ENCODE measurements at places on chromosomes 13 and 19.

DNA sequence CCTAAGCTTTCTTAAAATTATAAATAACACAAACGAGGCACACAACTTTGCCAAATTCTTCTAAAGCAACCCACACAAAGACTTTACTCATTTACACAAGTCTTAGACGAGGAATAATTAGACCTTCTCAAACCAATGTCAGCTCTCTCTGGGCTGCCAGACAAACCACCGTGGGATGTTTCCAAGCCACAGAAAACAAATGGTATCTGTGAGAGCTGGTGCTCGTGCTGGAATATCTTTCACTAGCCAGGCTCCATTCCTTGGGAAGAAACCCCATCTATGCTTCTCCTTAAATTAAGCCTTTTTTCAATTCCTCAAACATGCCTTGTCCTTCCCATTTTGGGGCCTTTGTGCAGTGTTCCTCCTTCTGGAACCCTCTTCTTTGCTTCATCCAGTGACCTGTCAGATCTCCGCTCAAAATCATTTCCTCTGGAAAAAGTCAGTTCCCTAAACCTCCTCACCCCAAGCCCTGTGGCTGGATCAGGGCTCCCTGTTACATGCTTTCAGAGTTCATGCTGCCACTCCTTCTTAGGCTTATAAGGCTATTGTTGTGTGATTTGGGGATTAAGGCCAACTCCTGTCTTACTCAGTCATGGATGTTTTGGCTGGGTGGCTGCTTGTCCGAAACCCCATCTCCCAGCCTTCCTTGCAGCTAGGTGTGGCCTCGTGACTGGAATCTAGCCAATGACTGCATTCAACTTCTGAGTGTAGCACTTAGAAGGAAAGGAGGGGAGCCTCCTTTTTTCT, 64.2 kb upstream of the GTF2F2 start:
- no peak for DNase-seq

- DNase-seq, result no peak
These were observed 76.0 kb downstream of the RASA3 start for GRCh38 chr13:114056205-114057013.

DNA sequence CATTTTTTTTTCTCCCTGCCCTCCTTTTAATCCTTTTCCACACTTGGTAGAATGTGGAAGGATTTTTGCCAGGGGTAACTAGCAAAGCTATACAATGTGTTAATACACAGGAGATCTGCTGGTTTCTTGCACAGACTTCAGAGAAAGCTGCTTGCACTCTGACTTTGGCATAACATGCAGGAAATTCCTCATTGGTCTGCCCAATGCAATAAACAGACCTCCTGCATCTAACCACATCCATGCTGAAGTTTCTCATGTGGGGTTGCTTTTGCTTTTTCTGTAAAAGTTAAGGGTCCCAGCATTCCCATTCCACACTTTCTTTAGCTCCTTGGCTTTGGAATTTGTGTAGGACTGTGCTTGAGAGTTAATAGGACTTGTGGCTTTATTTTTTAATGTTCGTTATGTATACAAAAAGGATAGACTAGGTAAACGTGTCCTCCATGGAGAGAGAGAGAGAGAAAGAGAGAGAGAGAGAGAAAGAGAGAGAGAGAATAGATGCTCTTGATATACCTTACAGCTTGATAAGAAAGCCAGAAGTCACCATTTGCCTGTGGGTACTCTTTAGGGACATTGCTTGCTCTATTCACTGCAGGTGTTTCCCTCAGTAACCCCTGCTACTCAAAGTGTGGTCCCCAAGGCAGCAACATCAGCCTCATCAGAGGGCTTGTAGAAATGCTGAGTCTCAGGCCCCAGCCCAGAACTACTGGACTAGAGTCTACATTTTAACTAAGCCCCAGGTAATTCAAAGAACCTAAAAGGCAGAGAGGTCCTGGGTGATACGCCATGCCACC, 170.5 kb downstream of the SHISA2 start:
- DNase-seq, result no peak

- DNase-seq, result no peak
These were observed 179.9 kb upstream of the TSHZ3 start for GRCh38 chr19:31529121-31529520.

GRCh38 chr19:48624791-48625723, 5.8 kb downstream of the SPHK2 start:
- DNase-seq, result no peak

GRCh38 chr13:29593605-29594297, 1.7 kb downstream of the SLC7A1 start:
- DNase-seq, result no peak

GRCh38 chr13:98994080-98994479, 16.2 kb upstream of the DOCK9 start:
- no peak for DNase-seq

- peak; percentile 45 for DNase-seq
These were observed 7.5 kb upstream of the GPR183 start for GRCh38 chr13:99314640-99315176.

DNA sequence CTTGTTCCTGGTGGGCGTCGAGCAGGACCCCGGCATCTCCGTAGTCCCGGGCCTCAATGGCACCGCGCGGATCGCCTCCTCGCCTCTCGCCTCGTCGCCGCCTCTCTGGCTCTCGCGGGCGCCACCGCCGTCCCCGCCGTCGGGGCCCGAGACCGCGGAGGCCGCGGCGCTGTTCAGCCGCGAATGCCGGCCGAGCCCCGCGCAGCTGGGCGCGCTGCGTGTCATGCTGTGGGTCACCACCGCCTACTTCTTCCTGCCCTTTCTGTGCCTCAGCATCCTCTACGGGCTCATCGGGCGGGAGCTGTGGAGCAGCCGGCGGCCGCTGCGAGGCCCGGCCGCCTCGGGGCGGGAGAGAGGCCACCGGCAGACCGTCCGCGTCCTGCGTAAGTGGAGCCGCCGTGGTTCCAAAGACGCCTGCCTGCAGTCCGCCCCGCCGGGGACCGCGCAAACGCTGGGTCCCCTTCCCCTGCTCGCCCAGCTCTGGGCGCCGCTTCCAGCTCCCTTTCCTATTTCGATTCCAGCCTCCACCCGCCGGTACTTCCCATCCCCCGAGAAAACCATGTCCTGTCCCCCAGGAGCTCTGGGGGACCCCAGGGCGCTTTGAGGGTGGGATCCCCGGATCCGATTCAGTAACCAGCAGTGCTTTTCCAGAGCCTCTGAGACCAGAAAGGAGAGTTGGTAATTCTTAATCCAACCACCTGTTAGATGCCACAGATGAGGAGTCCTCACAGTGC, 885 bp downstream of the MLNR start:
- DNase-seq, result no peak

- DNase-seq, result no peak
These were observed 1052.8 kb upstream of the SPRY2 start for GRCh38 chr13:81393721-81394120.

DNA sequence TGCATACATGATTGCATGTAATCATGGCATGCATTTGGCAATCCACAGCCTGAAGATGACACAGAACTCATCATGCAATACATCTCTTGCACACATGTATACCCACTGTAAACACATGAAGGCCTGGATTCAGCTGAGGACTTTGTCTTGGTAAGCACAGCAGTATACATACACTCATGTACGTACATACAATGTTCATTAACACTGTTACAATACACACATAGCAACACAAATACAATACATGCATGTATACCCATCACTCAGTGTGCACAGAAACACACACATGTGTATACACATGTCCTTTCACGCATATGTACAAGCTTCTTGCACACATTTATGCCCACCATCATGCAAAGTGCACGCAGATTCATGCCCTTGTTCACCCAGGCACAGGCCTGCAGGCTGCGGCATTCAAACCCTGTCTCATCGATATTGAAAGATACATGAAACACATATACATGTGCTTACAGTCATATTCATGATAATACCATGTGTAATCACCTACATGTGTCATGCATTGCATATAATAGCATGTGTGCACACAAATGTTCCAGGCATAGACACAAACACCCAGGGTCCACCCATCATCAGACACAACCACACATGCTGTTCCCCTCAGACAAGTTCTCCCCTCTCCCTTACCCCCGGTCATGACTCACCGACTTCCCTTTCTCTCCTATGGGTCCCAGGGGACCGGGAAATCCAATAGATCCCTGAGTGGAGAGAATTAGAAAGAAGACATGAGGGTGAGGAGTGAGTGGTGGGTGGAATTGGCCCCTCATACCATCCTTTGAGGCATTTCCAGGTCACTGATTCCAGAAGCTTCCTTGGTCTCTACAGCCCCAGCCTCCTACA, 28.7 kb downstream of the COL5A3 start:
- DNase-seq, result no peak

DNA sequence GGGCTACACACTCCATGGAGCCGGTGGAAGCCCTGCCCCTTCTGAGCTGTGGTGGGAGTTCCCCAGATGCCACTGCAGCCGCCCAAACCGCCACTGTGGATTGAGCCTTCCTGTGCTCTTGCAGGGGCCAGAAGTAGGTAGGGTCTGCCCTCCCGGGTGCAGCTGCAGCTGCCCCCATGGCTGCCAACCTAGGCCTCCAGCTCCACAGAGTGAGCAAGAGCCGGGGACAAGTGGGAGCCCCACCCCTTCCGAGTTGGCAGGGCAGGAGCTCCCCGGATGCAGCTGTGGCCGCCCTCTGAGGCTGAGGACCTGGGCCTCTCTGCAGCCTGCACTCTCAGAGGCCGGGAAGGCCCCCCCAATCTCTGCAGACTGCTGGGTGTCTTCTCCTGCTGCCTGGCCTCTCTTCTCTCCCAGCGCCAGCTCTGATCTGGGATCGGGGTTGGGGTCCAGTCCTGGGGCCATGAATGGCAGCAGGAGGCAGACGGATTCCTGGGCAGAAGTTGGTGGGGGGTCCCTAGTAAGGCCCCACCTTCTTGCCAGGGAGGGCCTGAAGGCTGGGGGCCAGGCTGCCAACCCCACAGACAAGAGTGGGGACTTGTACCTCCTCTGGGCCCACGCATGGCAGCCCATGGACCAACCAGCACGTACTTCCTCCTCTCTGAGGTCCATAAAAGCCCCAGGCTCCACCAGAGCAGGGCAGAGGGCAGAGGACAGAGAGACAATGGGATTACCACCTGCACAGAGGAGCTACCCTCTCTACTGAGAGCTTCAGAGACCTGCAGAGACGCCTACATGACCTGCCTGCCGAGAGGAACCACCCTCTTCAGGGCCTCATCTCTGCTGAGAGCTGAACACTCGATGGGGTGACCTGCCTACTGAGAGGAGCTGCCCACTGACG, 28.9 kb downstream of the AP2S1 start:
- no peak for DNase-seq

DNA sequence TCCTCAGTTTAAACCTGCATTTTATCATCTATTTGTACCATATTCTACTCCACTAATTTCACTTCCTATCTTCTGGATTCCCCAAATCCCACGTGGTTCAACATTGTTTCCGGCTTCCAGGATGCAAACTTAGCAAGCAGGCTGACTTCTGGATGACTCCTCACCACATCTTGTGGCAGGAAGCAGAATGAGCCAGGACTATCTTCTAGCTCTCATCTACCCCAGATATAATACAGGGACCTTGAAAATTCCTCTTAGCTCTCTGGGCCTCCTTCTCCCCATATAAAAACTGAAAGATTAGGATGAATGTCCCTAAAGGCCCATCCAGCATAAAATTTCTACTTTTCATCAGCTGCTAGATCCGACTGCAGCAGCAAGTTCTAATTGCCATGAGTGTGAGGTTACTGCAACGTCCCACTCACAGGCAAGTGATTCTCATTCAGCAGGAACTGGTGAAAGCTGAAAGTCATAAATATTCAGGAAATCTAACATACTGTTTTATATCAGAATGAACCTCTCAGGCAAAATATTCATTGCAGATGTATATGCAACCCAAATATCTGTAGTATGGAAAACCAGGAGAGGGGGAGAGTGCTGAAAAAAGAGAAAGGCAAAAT, 93.4 kb downstream of the KCTD12 start:
- no peak for DNase-seq

DNA sequence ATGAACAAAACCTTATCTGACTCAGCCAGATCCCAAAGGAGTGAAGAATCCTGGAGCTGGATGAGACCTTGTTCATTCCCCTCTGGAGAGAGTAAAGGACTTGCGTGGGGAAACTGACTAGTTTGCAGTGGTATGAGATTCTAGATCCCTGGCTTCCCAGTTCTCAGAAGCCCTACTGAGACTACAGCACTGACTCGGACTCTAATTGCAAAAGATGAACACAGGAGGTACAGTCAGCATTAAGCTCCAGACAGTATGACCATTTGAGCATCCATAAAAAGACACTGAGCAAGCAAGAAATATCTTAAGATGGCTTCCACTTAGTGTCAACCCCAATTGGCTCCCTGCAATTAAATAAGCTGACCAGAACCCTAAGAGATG, 6.8 kb downstream of the ZC3H4 start:
- DNase-seq, result no peak

GRCh38 chr19:2282062-2282861, at the start of gene PEAK3:
PEAK3 (minus strand) TSS chr19:2282175; CDS start chr19:2280931, 1,244 bp downstream.
- no peak for DNase-seq

GRCh38 chr13:66369666-66370065, 860.5 kb downstream of the PCDH9 start:
- no peak for DNase-seq

DNA sequence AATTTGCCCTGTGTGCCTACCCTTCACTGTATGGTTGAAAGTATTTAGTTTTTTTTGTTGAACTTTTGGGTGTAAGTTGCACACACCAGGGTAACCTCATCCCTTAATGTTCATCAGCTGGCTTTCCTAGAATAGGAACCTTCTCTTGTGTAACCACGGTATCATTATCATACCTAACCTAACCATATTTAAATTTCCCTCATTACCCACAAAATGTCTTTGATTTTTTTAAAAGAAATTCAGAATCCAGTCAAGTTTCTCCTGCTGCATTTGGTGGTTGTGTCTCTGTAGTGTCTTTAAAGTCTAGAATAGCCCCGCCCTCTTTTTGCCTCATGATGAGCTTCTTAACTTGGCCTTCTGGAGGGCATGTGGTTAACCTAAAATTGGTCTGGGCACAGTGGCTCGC, 80.3 kb downstream of the RYR1 start:
- no peak for DNase-seq

- no peak for DNase-seq
These were observed 587.0 kb upstream of the SLITRK5 start for GRCh38 chr13:87084192-87084591.

- DNase-seq, result peak; percentile 90
These were observed at the start of gene ZNF432 for GRCh38 chr19:52048555-52049501. ZNF432 (minus strand) TSS chr19:52048838; CDS start chr19:52046868, 1,970 bp downstream.

DNA sequence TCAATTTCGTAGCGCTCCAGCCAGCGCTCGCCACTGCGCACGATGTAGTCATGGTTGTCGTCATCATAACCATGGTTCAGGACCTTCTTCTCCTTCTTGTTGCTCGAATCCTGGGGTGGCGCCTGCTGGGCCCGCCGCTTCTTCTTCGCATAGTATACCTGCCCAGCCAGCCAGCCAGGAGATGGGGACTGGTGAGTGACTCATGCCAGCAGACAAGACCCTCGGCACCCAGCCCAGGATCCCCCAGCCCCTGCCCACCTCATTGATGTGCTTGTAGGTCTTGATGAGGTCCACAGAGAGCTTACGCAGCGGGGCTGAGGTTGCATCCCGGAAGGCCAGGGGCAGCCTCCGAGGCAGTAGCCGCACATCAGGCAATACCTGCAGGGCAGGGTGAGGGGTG, 3.6 kb downstream of the DYRK1B start:
- DNase-seq, result no peak

GRCh38 chr13:70172946-70173597, 64.8 kb upstream of the KLHL1 start:
- DNase-seq, result no peak

- no peak for DNase-seq
These were observed 11.8 kb upstream of the CEACAM1 start for GRCh38 chr19:42540071-42540553.

GRCh38 chr13:106117035-106117434, 418.4 kb downstream of the EFNB2 start:
- DNase-seq, result no peak
